Activated CD8-positive, alpha-beta memory T cell treated with anti-CD3 and anti-CD28 coated beads for 1 hour (primary cell): ENCODE measurements at places on chromosomes 2 and 18.

DNA sequence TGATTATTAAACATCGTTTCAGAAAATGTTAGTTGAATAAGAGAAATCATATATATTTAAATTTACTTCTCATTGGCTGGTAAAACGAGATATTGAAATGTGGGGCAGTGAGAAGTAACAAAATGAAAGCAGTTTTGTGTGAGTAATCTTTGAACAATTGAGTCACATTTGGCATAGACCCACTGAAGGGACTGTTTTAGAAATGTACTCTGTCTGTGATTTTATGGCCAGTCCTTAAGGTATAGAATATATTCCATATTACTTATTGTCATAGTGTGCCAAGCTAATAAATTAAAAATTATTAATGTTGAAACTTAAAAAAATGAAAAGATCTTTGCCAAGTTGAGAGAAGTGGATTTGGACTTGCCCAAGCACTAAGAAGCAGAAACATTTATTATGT is 222.4 kb upstream of the COL3A1 start:
- DNase-seq: no peak

GRCh38 chr18:25228410-25228809 is 123.6 kb downstream of the ZNF521 start:
- no peak for DNase-seq

DNA sequence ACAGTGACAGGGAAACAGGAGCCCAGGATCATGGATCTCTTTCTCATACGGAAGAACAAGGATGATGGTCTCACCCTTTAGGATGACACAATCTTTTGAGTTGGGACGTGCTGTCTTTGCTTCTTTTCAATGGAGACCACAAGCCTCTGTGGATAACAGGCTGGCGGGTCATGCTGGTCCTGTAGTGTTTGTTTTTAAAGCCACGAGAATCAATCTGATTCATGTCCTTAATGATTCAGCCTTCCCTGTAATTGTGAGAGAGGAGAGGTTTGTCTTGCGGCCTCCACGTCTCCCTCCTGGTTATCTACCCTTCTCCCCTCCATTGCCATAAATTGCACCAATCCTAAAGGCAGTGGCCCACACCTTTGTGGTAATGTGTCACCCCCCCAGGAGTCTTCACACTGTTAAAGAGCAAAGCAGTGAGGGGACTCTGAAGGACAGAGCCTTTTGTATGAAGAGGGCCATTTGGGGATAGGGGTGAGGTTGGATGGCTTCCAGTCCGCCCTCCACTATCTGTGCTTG is 87.7 kb upstream of the TGFA start:
- no peak for DNase-seq

- DNase-seq: no peak
These were observed 28.0 kb upstream of the PPP3R1 start for GRCh38 chr2:68280348-68280747.

DNA sequence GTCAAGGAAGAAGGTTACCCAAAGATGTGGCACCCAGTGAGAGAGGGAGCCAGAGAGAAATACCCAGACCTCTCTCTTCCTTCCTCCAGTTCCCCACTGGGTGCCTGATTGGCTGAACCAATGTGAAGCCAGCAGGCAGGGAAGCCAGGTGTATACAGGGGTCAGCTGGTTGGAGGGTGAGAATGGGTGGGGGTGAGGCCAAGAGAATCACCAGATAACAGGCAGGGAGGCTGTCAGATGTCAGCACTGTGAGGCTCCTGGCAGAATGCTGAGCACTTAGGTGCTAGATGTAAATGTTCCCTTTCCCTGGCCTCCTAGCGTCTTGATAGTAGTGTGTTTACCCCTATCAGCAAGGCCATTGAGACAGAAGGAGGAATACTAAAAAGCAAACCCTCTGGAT is 104.0 kb upstream of the MGAT5 start:
- DNase-seq: no peak

DNA sequence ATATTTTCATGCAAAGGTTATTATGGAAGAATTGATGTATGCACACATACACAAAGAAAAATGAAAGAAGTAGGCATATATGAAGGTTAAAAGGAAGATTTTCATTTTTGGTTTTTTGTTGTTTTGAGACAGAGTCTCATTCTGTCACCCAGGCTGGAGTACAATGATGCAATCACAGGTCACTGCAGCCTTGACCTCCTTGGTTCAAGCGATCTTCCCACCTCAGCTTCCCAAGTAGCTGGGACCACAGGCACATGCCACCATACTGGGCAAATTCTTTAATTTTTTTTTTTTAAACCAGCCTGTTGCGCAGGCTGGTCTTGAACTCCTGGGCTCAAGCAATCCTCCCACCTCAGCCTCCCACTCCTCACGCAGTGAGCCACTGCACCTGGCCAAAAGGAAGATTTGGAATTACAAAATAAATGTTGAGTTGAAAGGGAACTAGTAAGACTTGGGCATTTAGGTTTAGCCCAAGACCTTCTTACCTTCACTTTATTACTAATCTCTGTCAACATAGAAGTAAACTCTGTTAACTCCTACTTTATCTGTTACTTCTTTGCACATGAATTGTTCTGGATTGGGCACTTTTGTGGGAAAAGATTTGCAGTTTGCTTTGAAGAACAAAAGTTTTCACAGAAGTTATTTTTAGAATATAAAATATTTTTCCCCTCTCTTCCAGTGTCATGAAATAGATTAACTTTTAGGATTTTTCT is 31.7 kb upstream of the NBEAL1 start:
- DNase-seq: no peak

DNA sequence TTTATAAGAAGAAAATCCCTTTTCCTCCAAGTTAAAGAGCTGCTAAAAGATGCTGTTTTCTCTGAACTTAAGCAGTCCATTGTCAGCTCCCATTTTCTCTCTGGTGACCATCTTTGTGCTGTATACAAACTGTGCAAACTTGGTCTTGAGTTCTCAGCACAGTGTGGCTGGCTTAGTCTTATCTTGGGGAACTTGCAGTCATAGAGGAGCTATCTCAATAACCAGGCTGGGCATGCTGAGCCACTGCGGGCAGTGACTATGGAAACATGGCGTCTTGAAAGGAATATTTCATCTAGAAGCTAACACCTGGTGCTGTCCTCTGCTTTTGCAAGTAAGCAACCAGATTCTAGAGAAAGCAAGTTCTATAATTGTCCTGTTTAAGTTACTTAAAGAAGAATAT is 1334.4 kb upstream of the CELF4 start:
- DNase-seq: no peak

- no peak for DNase-seq
These were observed 25.5 kb upstream of the DYNC2LI1 start for GRCh38 chr2:43748333-43748732.

DNA sequence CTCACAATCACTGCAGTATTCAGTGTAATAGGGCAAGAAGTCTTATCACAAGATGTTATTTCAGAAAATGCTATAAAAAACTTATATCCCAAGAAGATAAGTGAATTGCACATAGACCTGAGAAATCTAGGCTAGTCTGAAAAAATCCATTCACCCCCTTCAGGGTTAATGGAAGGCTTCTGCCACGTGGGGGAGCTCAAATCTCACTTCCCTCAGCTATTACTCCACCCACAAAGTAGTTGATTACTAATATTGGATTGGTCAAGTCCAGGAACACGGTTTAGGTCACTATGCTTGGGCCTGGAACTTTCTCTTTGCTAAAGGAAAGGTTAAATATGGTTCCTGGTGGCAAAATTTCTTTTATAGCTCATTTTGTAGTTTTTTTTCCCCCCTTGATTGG is 51.2 kb upstream of the ADAM23 start:
- no peak for DNase-seq

- DNase-seq: peak; percentile 45
These were observed at the start of gene MGAT4A for GRCh38 chr2:98731041-98731893. MGAT4A (minus strand) TSS chr2:98731132; CDS start chr2:98726332, 4,800 bp downstream.

- DNase-seq: no peak
These were observed 16.7 kb downstream of the BCL11A start for GRCh38 chr2:60536746-60537145.

- DNase-seq: no peak
These were observed 72.2 kb downstream of the HDAC4 start for GRCh38 chr2:239328351-239329191.

DNA sequence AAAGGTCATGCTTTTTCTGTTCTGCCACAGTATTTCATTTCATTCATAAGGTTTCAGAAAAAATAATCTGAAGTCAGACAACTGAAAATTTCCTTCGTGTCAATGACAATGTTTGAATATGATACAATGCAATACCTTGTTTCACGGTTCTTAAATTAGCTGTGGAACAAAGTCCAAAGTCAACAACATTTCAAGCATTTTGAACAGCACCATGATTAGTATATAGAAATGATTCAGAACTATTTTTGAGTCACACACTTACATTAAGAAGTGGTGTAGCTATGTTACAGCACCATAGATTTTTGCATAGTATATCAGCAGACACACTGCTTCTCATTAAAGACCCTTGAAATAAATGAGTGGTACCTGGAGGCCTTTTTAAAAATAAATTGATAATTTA is 178.3 kb upstream of the DSEL start:
- no peak for DNase-seq

GRCh38 chr2:205034034-205034433 is 488.8 kb downstream of the PARD3B start:
- no peak for DNase-seq

DNA sequence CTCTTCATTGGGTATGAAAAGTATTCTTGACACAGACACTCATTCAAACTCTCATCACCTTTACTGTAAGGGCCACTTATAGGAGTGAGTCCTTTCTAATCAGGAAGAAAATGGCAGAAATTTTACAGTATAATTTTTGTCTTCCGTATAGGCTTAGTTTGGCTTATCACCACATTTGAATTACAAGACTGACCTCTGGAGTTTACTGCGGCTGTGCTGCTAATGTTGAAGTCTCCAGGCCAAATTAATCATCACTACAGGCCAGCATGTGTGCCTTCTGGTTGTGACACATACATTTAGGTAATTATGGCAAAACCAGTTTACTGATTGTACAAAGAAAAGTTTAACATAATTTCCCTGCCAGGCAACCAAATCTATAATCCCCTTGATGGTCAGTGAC is 753.6 kb upstream of the GCFC2 start:
- DNase-seq: no peak

GRCh38 chr2:151292141-151292540 is 2.7 kb upstream of the NMI start:
- no peak for DNase-seq

- DNase-seq: no peak
These were observed 3.3 kb downstream of the SLC8A1 start for GRCh38 chr2:40448476-40449079.

DNA sequence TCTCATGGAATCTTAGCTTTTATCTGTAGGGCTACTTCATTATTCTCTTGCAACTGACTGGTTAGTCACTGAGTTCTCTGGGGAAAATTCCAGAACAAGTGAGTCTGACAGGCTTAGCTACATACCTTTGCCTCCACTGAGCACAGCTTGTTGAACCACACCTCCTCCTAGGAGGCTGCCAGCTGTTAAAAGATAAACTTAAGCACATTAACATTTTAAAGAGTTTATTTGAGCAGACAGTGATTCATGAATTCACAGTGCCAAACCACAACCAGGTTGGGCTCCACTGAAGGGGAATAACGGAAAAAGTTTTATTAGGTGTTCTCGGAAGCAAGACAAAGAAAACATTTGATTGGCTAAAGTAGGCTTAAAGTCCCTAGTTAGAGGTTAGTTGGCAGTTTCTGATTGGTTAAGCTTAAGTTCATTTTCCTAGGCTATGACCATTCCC is 12.5 kb upstream of the SLC38A11 start:
- DNase-seq: no peak

GRCh38 chr2:45806563-45807358 is 155.3 kb downstream of the PRKCE start:
- no peak for DNase-seq

- DNase-seq: no peak
These were observed 726.6 kb upstream of the FANCL start for GRCh38 chr2:58967736-58968135.

- DNase-seq: no peak
These were observed 332.0 kb downstream of the SOX11 start for GRCh38 chr2:6024229-6024628.

GRCh38 chr2:26740890-26741302 is 23.2 kb upstream of the SLC35F6 start:
- no peak for DNase-seq

- DNase-seq: no peak
These were observed 327.6 kb downstream of the TDRD15 start for GRCh38 chr2:21451403-21451802.

- no peak for DNase-seq
These were observed 8.4 kb downstream of the SIGLEC15 start for GRCh38 chr18:45833846-45834245.

GRCh38 chr2:63049211-63049969 is 1.2 kb upstream of the OTX1 start:
- no peak for DNase-seq

GRCh38 chr2:239159476-239159911 is 241.3 kb downstream of the HDAC4 start:
- no peak for DNase-seq

- DNase-seq: no peak
These were observed 1.0 kb downstream of the HDLBP start for GRCh38 chr2:241314226-241315092.

DNA sequence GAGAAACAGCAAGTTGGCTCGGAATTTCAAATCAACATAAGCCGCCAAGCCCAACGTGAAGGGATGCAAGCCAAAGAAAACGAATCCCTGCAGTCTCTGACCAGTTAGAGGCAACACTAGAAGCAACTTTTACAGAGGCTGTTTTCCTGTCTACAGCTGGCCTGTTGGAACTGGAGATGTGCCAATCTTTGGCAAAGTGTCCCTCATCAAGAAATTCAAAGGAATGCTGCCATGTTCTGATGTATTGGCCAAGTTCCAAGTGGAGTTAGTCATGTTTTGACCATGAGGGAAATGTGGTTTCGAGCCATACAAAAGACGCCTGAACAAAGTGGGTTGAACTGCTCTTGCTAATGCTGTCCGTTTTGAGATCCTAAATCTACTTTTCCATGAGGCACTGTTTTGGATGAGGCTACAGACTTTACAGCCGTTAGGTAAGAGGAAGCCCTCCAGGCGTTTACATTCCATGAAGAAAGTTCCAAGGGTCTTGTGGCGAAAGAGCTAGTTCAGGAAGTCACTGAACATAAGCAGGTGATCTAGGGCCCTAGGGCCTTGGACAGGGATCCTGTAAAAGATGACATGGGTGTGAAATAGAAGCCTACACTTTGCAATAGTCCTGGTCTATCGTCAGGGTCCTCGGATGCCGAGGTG is 140.7 kb upstream of the PXDN start:
- no peak for DNase-seq

GRCh38 chr2:169363560-169364150 is 1.3 kb upstream of the LRP2 start:
- DNase-seq: no peak

DNA sequence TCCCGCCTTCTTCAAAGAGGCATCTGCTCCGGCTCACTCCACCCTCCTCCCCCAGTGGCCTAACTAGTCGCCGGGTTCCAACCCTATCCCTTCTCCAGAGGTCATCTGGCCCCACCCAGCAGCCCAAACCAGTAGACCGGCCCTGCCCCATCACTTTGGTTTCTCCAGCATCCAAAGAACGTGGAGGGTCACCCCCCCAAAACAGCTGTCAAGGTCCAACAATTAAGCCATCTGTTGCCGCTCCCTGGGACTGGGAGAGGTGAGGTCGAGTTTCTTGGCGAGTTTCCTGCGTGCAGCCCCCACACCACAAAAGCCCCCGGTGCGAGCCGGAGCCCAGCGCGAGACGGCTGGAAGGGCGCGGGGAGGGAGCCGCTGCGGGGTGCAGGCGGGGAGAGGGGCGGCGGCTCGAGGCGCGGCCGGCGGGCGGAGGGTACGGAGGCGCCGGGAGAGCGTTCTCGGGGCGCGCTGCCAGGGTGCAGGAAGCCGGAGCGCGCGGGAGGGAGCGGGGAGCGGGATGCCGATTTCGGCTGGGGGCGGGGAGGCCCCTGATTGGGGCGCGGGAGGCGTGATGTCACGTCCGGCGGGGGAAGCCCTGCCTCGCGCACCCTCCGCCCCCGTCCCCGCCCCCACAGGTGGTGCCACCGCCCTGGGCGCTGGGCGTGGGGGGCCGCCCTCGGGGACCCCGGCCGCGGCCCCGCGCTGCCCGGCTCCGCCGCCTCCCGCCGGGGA is 571 bp upstream of the GPC1 start:
- peak; percentile 73 for DNase-seq
